ENCODE measurements at places on chromosomes 4 and X. TPM values are rescaled to one million over a fixed set of nuclear protein-coding genes. Genes with fewer than 3 reads are reported as not detected.
A peak's percentile ranks its signal among the peaks of the same experiment; 100 is the strongest.

- DNase-seq: no peak
Measured at GRCh38 chr4:45453258-45453853, 670.5 kb downstream of the GABRG1 start.

GRCh38 chr4:13529128-13529919, 15.0 kb downstream of the NKX3-2 start:
- DNase-seq: no peak

DNA sequence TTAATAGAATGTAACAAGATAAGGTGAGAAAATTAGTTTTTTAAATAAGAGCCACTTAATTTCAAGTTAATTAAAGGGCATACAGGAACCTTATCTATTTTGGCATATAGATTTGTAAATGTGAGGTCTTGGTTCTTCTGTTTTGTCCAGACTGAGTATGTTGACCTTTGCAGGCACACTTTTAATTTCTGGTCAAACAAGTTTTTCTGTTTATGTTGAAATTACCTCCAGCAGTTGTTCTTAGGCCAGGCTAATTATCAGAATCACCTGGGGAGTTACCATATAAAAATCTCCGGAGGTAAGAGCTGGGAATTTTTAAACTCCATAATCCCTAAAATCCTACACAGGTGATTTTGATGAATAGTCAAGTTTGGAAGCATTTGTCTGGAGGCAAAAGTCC, 227.4 kb upstream of the ANKRD50 start:
- DNase-seq: no peak

DNA sequence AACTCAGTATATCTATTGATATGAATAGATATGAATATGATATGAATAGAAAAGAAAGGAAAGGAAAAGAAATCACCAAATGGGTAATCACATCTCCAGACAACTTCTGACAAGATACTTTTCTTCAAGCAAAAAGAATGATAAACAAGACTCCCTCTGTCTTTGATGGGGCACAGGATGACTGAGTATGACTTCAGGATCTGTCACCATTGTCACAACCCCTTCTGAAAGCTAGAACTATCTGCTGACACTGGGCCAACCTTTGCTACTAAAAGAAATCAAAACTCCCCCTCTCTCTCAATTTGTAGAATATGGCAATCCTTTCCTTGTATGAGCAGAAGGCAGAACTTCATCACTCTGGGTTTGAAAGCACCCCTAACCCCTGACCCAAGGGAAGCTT, 267.2 kb upstream of the RASGEF1B start:
- no peak for DNase-seq

DNA sequence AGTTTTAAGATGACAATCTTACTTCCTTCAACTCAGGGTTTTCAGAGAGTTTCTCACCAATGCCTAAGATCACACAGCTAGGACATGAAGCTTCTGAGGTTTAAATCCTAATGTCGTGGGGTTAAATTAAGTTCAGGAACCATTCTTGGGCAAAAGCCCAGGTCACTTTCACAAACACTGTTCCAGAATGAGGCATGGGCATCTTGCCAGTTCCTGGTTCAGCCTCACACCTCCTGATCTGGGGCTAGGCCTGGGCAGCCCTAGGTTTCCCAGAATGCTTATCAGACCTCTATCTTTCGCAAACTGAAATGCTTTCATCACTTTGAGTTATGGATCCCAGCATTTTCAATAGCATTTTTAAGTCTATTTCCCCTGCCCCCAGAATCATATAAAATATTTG, 224.8 kb upstream of the EDA2R start:
- DNase-seq: no peak

ANKRD50 gene
- total RNA-seq: 5.6 TPM

- DNase-seq: no peak
Measured at GRCh38 chr4:141797966-141798365, 161.6 kb downstream of the IL15 start.

- DNase-seq: peak; percentile 43
Measured at GRCh38 chr4:168877511-168878491, 132.3 kb downstream of the CBR4 start.

GRCh38 chr4:154277172-154277571, 214.4 kb downstream of the DCHS2 start:
- DNase-seq: no peak
